ENCODE measurements at places on chromosomes 11 and 22. TPM values are rescaled to one million over a fixed set of nuclear protein-coding genes. Genes with fewer than 3 reads are reported as not detected.
A peak's percentile ranks its signal among the peaks of the same experiment; 100 is the strongest.

The CRYBB1 gene
- total RNA-seq: not detected

The AMOTL1 gene
- 67.5 TPM for total RNA-seq

DNA sequence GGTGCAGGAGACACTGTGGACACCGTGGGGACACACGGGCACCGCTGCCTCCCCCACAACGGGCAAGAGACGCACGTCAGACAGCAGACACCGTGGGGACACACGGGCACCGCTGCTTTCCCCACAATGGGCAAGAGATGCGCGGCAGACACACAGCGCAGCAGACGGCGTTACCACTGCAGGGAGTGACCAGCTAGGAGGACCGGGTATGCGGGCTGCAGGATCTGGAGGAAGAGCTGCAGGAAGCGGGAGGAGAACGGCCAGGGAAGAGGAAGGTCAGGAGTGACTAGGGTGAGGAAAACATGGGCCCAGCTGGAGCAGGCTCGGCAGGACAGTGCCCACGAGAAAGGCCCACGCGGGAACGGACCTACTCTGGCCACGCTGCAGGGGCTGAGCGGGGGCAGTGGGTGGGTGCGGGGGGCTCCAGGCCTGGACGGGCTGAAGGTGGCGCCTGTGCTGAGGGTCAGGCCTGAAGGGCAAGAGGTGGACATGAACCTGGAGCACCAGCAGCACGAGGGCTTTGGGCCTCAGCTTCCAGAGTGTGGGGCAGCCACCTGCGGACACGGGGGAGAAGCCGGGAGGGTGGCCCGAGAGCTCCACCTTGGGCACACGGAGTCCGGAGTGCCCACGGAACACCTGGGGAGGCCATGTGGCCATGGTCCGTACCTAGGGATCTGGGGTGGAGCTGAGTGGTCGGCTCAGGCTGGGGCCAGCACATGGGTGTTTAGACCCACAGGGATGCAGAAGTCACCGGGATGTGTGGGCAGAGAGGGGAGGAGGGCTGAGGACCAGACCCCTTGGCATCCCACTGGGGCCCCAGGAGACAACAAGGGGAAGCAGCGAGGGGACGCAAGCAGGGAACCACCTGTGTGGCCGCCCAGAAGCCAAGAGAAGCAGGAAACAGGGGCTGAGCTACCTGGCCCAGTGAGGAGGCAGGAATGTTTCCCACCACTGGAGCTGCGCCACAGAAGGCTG, 16.5 kb downstream of the TOLLIP start:
- peak overlapping the region; percentile 88 for H3K27ac ChIP-seq
- H3K4me3 ChIP-seq: no peak overlapping the region
- H3K36me3 ChIP-seq: peaks cover 3% of the 10 kb centered on the region
- H3K27me3 ChIP-seq: no peaks in the 10 kb centered on the region

- no peak for DNase-seq
- no peaks in the 10 kb centered on the region for H3K4me1 ChIP-seq
- H3K4me3 ChIP-seq: no peak overlapping the region
- H3K27me3 ChIP-seq: peaks cover 7% of the 10 kb centered on the region
- no peaks in the 10 kb centered on the region for H3K36me3 ChIP-seq
These were observed 132.1 kb downstream of the CD44 start for GRCh38 chr11:35271031-35271430.

Data from neural crest cell (in vitro differentiated cells).